ENCODE measurements at places on chromosomes 16 and 17. TPM values are rescaled to one million over a fixed set of nuclear protein-coding genes. Genes with fewer than 3 reads are reported as not detected.

HES7 gene
- total RNA-seq = 1.9 TPM

- H3K27me3 ChIP-seq = no peaks in the 10 kb centered on the region
- no peak for DNase-seq
- no peaks in the 10 kb centered on the region for H3K4me1 ChIP-seq
- no peaks in the 10 kb centered on the region for H3K36me3 ChIP-seq
- no peak overlapping the region for H3K27ac ChIP-seq
- H3K4me3 ChIP-seq = no peak overlapping the region
Observed at GRCh38 chr17:51682115-51682514, 421.8 kb downstream of the UTP18 start.

- H3K27me3 ChIP-seq = no peaks in the 10 kb centered on the region
- peaks cover 64% of the 10 kb centered on the region for H3K4me1 ChIP-seq
- DNase-seq = peak; percentile 94
- H3K27ac ChIP-seq = peak overlapping the region; percentile 95
Observed at GRCh38 chr17:72422505-72423285, 301.9 kb downstream of the SOX9 start.

DNA sequence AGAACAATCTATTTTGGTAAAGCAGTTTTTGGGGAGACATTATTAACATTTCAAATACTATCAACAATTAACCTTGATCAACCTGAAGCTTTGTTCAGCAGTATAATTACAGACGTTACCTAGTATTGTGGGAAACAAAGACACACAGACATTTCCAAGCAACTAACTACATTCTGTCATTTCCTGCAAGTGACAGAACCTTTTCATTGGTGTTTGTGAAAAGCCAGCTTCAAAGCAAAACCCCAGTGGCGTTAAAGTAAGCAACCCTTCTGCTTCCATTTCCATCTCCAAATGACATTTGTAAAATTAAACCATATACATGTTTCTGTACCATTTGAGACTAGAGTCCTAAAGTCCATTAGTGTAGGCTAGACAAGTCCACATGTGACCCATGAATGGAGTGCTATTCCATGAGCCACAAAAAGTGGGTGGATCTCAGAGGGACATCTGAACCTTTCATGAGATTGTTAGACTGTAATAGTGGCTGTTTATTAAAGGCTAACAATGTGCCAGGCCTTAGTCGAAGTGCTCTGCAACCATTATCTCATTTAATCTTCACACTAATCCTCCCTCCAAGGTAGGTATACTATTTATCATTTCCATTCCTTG lies 101.2 kb downstream of the SSH2 start:
- H3K4me3 ChIP-seq = no peak overlapping the region
- DNase-seq = no peak
- no peaks in the 10 kb centered on the region for H3K27me3 ChIP-seq
- no peaks in the 10 kb centered on the region for H3K4me1 ChIP-seq
- no peaks in the 10 kb centered on the region for H3K36me3 ChIP-seq

Data from GM12878 (cell line).